ENCODE measurements at places on chromosomes 5 and 9.

- DNase-seq = no peak
These were observed 233.8 kb downstream of the SEMA6A start for GRCh38 chr5:116340799-116341198.

DNA sequence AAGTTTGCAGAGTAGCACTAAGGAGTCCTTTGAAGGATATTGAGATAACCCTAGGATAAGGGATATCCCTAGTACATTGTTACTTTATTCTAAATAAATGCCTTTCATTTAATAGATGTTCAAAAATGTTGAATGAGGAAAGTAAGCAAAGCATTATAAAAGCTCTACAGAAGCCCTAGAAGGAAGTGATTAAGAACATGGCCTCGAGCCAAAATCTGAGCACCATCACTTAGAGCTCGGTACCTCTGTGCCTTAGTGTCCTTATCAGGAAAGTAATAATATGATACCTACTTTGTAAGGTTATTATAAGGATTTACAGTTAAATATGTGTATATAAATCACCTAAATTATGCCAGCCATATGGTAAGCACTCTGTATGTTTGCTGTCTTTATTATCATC lies 242.6 kb downstream of the KIAA0825 start:
- DNase-seq = no peak

- DNase-seq = no peak
These were observed 144.7 kb upstream of the C9orf72 start for GRCh38 chr9:27717991-27718390.

DNA sequence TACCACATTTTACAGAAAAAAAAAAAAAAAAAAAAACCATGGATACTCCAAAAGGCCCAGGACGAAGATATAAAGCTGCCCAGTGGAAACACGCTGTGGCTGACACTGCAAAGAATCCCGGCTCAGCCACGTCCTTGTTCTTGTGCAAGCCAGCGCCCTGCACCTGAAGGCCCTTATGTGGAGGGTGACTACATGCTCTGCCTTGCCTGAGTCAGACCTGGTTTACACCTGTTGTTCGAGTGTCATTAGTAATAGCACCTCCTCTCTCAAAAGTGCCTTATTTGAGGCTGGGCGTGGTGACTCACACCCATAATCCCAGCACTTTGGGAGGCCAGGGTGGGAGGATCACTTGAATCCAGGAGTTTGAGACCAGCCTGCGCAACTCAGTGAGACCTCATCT lies 54.3 kb upstream of the ZSWIM6 start:
- peak; percentile 19 for DNase-seq

DNA sequence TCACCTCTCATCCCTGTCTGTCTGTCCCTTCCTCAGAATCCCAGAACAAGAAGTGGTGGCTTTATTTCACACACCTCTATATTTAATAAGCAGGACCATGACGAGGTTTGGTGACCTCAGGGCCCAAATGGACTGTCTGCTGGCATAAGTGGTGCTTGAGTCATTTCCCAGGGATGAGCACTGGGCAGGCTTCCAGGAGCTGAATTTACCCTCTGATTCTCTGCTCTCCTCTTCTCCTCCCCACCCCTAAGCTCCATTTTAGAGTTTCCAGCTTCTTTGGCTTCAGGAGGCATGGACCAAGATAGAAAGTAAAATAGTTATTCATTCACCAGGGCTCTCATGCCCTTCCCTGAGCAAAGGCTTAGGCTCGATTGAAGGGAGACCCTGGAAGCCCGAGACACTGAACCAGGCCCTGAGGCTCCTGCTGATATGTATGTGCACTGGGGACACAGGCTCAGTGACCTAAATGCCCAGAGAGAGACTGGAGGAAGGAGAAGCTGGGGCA lies 69.1 kb downstream of the PPARGC1B start:
- DNase-seq = no peak

All from stimulated activated CD4-positive, alpha-beta T cell treated with anti-CD3 and anti-CD28 coated beads, Interleukin-1b, Interleukin-23, amount 100 ng/mL, for 48 hours (primary cell).